ENCODE measurements at places on chromosomes 12 and 14.

DNA sequence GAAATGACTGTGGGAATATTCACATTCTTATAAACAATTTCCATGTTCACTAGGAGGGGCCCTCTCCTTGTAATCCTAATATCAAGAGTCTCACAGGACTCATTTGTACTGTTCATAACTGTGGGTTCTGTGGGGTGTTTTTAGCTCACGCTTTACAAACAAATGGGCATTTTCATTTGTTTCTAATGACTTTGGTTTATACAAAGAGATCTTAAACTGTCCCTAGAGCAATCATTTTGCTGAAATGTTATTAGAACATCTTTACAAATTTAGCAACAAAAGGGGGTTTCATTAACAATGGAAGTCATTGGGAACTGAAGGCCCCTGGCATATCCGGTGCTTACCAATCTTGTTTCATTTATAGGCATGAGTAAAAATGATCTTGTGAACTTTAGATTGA lies 370.5 kb downstream of the TRHDE start:
- no peak for DNase-seq

- DNase-seq = peak; percentile 66
These were observed 194.3 kb upstream of the DAAM1 start for GRCh38 chr14:58994130-58994529.

DNA sequence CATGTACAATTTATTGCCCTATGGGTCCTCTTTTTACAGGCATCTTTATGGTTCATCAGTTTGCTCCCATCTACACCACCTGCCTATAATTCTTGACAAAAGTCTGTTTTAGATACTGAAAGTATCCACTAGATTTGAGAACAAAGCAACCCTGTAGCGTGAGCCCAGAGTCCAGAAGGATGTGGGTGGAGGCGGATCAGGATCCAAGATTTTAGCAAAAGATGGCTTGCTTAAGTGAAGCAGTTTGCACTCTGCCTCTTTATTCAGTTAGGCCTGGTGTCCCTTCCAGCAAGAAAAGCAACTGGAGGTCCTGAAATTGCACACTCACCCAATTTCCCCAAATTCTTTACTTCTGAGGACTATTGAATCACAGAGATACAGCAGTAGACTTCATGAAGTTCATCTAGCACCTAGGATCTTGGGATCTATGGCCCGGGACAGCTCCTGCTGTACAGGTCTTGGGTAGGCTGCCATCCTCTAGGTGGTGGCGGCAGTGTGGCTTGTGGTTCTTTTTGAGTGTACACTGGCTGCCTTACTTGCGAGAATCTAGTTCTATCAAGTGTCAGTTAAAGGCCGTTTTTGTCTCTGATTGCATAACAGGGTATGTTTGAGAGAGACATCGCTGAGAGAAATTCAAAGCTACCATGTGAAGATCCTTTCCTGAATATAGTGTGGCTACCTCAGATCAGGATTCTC lies 873.2 kb downstream of the NRXN3 start:
- no peak for DNase-seq

DNA sequence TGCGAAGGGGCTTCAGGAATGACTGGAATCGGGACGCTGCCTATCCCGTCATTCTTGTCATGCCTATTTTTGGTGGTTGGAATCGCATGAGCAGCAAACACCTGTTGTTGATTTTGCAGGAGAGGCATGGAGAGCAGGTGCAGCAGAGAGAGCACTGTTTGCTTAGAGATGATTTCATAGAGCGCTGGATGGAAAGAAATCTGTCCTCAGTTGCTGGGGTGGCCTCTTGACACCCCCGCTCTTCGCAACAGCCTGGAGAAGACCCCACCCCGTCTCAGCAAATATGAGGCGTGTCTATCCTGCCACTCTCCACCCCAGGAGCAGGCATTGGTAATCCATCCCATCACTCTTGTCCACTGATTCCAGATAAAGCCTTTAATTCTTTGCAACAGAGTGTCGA lies 19.3 kb upstream of the NCOR2 start:
- no peak for DNase-seq
